ENCODE measurements at places on chromosomes 4 and X.
A peak's percentile ranks its signal among the peaks of the same experiment; 100 is the strongest.

GRCh38 chr4:81913427-81913879 is 441.7 kb upstream of the RASGEF1B start:
- DNase-seq: peak; percentile 31

GRCh38 chrX:52270453-52271116 is 85.9 kb downstream of the MAGED4 start:
- no peak for DNase-seq

DNA sequence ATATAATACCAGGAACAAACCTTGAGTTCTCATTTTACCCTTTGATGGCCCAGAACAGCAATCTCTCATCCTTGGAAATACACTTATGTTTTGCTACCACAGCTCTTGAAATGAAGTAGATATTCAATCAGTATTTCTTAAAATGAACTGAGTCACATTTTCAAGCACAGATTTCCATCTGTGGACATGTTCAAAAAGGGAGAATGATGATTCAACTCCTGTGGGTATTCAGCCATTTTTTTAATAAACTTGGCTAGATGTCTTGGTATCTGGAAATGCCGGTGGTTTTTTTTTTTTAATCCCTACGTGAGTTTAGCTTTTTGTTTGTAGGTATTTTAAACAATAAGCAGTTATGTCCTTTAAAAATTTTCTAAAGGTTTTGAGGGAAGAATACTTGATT is 64.2 kb upstream of the TRPC5OS start:
- no peak for DNase-seq

GRCh38 chr4:142169216-142169615 is 532.8 kb downstream of the IL15 start:
- DNase-seq: no peak

DNA sequence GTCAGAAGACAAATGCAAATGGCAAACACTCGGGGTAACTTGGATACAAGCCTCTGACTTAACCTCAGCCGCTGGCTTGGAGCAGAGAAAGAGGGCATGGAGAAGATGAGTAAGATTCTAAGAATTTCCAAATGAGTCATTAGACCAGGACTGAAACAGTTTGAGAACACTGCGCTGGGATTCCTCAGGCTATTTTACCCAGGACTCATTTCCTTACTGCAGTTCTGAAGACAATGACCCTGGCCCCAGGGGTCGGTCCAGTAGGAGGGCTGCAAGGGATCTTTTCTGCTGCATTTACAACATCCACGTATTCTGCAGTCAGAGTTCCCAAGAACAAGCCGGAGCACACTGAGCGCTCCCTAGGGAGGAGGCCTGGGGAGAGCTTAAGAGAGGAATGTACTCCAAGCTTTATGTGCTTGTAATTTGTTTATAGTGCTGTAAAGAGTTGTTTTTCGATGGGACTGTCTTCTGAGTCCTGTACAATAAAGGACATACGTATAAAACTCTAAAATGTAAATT is 27.3 kb upstream of the SORBS2 start:
- DNase-seq: no peak

GRCh38 chr4:101306225-101306624 is 41.1 kb downstream of the PPP3CA start:
- DNase-seq: peak; percentile 5

GRCh38 chr4:146833530-146833929 is 112.1 kb downstream of the TTC29 start:
- DNase-seq: no peak

GRCh38 chrX:150482537-150483206 is 85.7 kb upstream of the MTM1 start:
- peak; percentile 23 for DNase-seq
